Activated naive CD8-positive, alpha-beta T cell treated with anti-CD3 and anti-CD28 coated beads, Interleukin-2, amount 50 U/mL, for 24 hours (primary cell): ENCODE measurements at places on chromosomes 1 and 21.

DNA sequence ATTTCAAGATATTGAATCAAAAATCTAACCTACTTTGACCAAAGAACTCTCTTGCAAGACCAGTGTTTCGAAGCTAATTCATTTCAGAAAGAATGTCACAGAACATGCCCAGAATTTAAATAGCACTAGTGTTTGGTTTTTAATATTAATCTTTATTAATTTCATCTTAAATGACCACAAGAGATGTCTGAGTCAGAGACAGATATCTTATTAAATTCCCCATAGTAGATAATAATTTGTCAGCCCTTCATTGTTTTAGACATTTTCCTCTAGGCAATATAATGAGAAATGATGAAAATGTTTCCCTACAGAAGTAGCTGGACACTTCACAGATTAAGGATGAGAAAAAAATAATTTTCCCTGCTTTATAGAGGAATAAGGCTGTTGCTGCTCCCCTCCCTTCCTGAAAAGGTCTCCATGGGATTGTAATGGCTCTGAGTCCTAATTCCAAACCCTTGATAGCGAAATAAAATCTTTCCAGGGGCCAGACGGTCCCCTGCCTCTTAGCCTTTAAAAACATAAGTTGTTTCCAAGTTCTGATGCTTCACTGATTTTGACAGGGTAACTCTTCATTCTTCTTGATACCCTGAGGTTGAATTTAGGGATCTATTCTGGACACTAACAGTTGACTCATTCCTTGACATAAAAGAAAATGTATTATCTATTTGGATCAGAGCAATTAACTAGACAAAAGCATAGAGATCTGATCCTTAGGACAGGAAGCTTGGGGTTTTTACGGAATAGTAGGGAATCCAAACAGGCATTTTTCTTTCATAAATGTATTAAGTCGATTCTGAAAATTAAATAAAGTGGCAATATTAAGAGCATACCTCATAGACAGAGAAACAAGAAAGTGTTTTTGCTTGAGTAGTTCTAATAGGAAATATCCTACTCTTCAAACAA, 820.8 kb downstream of the BRINP3 start:
- no peaks in the 10 kb centered on the region for H3K4me1 ChIP-seq
- DNase-seq = no peak
- H3K4me3 ChIP-seq = no peak overlapping the region
- no peaks in the 10 kb centered on the region for H3K27me3 ChIP-seq
- no peak overlapping the region for H3K27ac ChIP-seq

DNA sequence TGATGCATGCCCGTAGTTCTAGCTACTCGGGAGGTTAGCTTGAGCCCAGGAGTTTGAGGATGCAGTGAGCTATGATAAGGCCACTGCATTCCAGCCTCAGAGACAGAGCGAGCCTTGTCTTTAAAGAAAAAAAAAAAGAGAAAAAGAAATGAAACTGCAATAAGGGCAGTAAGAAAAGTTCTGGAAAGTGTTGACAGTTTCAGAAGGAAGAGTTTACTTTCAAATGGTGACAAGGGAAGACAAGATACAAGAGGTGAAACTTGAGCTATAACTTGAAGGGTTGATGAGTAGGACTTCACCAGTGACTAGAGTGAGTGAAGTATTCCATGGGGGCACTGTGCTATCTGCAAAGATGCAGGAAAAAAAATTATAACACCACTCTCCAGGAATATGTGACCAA, 125.0 kb downstream of the AKT3 start:
- no peak overlapping the region for H3K4me3 ChIP-seq
- no peak overlapping the region for H3K27ac ChIP-seq
- H3K27me3 ChIP-seq = no peaks in the 10 kb centered on the region
- peaks cover 44% of the 10 kb centered on the region for H3K4me1 ChIP-seq
- no peak for DNase-seq

DNA sequence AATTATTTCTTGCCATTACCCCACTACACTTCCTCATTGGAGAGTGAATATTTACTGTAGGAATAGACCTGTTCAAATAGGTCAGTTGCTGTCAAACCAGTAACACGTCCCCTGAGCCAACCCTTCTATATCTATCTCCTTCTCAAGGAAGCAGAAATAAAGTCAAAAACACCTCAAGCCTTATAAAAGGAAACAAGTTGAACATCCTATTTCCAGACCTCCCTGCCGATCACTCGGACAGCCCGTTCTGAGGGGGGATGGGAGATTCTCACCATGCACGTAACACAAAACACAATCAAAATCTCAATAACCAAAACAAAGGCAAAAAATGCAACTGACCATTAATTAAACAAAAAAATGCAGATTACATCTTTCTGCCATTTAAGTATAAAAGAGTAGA, 121.5 kb upstream of the KRTAP19-8 start:
- peak overlapping the region; percentile 7 for H3K4me3 ChIP-seq
- no peak for DNase-seq
- peak overlapping the region; percentile 70 for H3K27ac ChIP-seq
- H3K4me1 ChIP-seq = peaks cover 71% of the 10 kb centered on the region

GRCh38 chr1:52386458-52386857, 17.8 kb downstream of the ORC1 start:
- peaks cover 64% of the 10 kb centered on the region for H3K36me3 ChIP-seq
- no peaks in the 10 kb centered on the region for H3K27me3 ChIP-seq
- H3K4me1 ChIP-seq = no peaks in the 10 kb centered on the region
- no peak for DNase-seq
- no peak overlapping the region for H3K4me3 ChIP-seq

- H3K4me1 ChIP-seq = no peaks in the 10 kb centered on the region
- peaks cover 5% of the 10 kb centered on the region for H3K27me3 ChIP-seq
- no peak overlapping the region for H3K27ac ChIP-seq
- H3K36me3 ChIP-seq = no peaks in the 10 kb centered on the region
- H3K4me3 ChIP-seq = no peak overlapping the region
These were observed 20.7 kb downstream of the PHC2 start for GRCh38 chr1:33410091-33410701.

DNA sequence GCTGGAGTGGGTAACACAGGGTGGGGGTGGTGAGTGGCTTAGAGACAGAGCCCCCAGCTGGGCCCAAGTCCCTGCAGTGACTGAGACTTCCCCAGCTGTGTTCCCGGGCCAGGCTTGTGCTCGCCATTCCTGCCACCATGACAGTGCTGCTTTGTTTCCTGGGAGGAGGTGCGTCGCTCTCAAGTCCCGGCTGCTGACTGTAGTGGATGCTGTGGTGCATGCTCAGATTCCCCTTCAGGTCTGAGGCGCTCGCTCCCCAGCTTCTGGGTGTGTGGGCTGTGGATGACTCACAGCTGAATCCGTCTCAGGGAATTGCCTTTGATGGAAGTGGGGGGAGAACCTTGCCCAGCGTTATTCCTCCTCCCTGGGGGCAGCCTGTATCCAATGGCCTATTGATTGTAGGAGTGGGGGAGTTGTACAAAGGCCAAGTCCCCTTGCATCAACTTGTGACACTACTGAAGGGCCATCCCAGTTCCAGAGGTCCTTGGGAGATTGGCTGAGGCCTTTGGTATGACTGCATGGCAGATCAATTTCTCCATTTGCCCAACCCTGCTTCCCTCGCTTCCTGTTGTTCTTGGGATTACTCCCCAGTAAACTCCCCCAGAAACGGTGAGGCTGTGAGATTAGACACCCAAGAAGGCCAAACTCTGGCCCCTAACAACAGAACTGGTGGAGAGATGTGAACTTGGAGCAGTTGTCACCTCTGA, 17.8 kb upstream of the POU3F1 start:
- no peak overlapping the region for H3K27ac ChIP-seq
- H3K36me3 ChIP-seq = no peaks in the 10 kb centered on the region
- no peak overlapping the region for H3K4me3 ChIP-seq
- DNase-seq = no peak
- peaks cover 19% of the 10 kb centered on the region for H3K27me3 ChIP-seq

- no peak for DNase-seq
- H3K4me3 ChIP-seq = no peak overlapping the region
- H3K4me1 ChIP-seq = peaks cover 57% of the 10 kb centered on the region
- no peak overlapping the region for H3K27ac ChIP-seq
These were observed 102.9 kb downstream of the PTPRC start for GRCh38 chr1:198741744-198742143.

DNA sequence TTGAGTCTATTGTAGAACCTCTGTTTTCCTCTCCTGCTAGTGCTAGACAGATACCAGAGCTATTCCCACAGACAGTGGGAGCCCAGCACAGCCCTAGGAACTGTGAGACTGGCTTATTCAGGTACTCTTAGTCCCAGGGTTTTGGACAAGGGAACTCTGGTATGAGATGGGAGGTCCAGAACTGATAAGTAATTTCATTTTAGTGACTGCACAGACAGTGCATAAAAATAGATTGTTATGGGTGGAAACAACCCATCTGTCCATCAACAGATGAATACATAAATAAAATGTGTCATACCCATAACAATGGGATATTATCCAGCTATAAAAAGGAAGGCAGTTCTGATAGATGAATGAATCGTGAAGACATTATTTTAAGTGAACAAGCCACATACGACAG, 9.0 kb downstream of the EPS8L3 start:
- H3K4me3 ChIP-seq = no peak overlapping the region
- H3K27ac ChIP-seq = no peak overlapping the region
- no peaks in the 10 kb centered on the region for H3K36me3 ChIP-seq
- peaks cover 4% of the 10 kb centered on the region for H3K27me3 ChIP-seq
- no peak for DNase-seq

DNA sequence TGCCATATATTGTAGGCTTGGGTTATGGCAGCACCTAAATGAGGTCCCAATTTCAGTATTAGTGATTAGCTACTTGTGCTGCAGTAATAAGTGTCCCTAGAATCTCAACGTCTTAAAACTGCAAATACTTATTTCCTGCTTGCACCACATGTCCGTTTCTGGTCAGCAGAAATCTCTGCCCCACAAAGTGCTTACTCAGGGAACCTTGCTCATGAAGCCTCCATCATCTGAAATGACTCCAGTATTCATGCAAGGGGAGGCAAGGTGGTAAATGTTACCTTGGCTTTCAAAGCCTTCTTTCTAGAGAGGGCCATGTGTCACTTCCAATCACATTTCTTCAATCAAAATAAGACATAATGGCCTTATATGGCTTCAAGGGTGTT, 274.2 kb upstream of the KAZN start:
- peaks cover 11% of the 10 kb centered on the region for H3K27me3 ChIP-seq
- H3K4me3 ChIP-seq = no peak overlapping the region
- DNase-seq = no peak
- H3K27ac ChIP-seq = no peak overlapping the region
- H3K4me1 ChIP-seq = peaks cover 2% of the 10 kb centered on the region
- no peaks in the 10 kb centered on the region for H3K36me3 ChIP-seq

DNA sequence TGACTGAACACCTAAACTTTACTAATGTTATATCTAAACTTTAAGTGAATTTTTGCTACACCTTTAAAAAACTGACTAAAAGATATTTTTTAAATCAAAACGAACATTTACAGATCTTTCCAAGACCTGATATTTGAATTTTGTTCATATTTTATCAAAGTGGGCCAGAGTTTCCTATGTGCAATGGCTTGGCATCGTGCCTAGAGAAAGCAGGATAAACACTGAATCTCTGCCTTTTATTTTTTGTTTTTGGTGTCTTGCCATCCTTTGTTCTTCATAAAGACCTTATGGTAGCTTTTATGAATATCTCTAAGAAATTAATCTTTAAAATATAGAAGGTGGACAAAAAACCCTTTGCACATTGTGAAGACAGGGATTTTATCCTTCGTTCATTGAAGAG, 25.8 kb upstream of the VPS26C start:
- H3K27me3 ChIP-seq = peaks cover 4% of the 10 kb centered on the region
- H3K4me1 ChIP-seq = no peaks in the 10 kb centered on the region
- H3K27ac ChIP-seq = no peak overlapping the region
- no peaks in the 10 kb centered on the region for H3K36me3 ChIP-seq

DNA sequence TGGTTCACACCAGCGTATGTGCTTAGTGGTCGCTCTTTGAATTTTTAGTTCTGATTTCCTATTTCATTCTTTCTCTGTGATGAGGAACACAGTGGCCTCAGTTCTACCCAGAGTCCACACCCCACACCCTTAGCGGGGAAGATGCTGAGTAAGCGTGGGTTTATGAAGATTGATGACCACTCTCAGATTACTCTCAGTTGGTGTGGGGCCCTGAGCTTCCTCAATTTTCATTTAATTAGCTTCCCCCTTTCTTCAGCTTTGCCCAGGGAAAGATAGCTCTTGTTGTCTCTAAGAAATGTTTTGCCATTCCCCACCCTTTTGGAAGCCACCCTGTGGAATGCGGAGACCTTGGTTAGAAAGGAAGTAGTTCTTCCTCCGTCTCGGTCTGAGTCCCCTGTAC, 299.9 kb upstream of the PROX1 start:
- DNase-seq = no peak
- H3K4me3 ChIP-seq = no peak overlapping the region
- H3K27ac ChIP-seq = no peak overlapping the region
- peaks cover 2% of the 10 kb centered on the region for H3K4me1 ChIP-seq
- H3K27me3 ChIP-seq = no peaks in the 10 kb centered on the region
- no peaks in the 10 kb centered on the region for H3K36me3 ChIP-seq

DNA sequence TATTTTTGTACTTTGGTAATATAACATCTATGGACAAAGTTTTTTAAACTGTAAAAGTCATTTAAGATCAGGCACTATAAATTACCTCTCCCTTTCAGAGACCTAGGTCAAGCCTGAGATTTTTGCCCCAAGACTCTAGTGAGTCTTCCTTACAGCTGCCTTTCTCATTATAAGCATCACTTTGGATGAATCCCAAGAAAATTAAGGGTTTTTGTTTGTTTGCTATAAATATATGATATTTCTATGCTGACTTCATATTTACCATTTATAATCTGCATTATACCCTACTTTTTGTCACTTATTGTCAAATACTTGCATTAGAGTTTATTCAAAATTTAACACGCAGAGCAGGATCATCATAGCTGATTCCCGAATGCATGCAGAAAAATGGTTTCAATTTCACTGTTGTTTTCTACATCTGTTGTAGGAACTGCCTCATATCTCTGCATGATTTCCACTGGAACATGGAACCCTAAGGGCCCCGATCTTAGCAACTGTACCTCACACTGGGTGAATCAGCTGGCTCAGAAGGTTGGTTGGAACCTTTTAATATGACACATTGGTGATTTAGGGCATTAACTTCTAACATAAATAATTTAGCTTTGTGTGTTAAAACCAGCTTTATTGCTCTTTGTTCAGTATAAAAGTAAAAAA, 150.0 kb downstream of the ADGRL2 start:
- no peaks in the 10 kb centered on the region for H3K27me3 ChIP-seq
- no peaks in the 10 kb centered on the region for H3K36me3 ChIP-seq
- no peaks in the 10 kb centered on the region for H3K4me1 ChIP-seq
- H3K4me3 ChIP-seq = no peak overlapping the region
- no peak overlapping the region for H3K27ac ChIP-seq

- peaks cover 52% of the 10 kb centered on the region for H3K4me1 ChIP-seq
- no peaks in the 10 kb centered on the region for H3K27me3 ChIP-seq
- no peak overlapping the region for H3K4me3 ChIP-seq
- H3K36me3 ChIP-seq = peaks cover 11% of the 10 kb centered on the region
These were observed 12.8 kb downstream of the RNF2 start for GRCh38 chr1:185058110-185058509.

GRCh38 chr1:21659099-21659923, 9.8 kb downstream of the RAP1GAP start:
- peak overlapping the region; percentile 52 for H3K4me3 ChIP-seq
- H3K4me1 ChIP-seq = peaks cover 3% of the 10 kb centered on the region
- H3K36me3 ChIP-seq = no peaks in the 10 kb centered on the region

GRCh38 chr1:218447010-218447689, 102.0 kb downstream of the TGFB2 start:
- H3K27me3 ChIP-seq = peaks cover 3% of the 10 kb centered on the region
- H3K4me1 ChIP-seq = no peaks in the 10 kb centered on the region
- no peak overlapping the region for H3K4me3 ChIP-seq
- no peak for DNase-seq
- H3K36me3 ChIP-seq = no peaks in the 10 kb centered on the region
